ENCODE measurements at places on chromosomes 12 and 14. TPM values are rescaled to one million over a fixed set of nuclear protein-coding genes. Genes with fewer than 3 reads are reported as not detected.

DHRS2 gene
- 0.19 TPM for total RNA-seq

FBXO34 gene
- total RNA-seq: 23.7 TPM

KLRB1 gene
- total RNA-seq: not detected

C12orf57 gene
- 141 TPM for total RNA-seq

LTBP2 gene
- 156 TPM for total RNA-seq

BLOC1S1 gene
- 76.1 TPM for total RNA-seq

NUAK1 gene
- total RNA-seq: 28.5 TPM

TRAFD1 gene
- 50.0 TPM for total RNA-seq

LRFN5 gene
- total RNA-seq: 0.19 TPM

ACADS gene
- total RNA-seq: 5.2 TPM

SMCO3 gene
- total RNA-seq: 0.38 TPM

MSI1 gene
- total RNA-seq: not detected

FAM222A gene
- 0.38 TPM for total RNA-seq

LRP1 gene
- 326 TPM for total RNA-seq

All from regular cardiac myocyte (primary cell).